Stimulated activated CD8-positive, alpha-beta memory T cell treated with anti-CD3 and anti-CD28 coated beads, Interleukin-12 subunit alpha, Interleukin-12 subunit beta, amount 100 ng/mL, for 4 hours (primary cell): ENCODE measurements at places on chromosomes 6 and 20.

GRCh38 chr20:62601714-62602113 lies 40.6 kb upstream of the SLCO4A1 start:
- DNase-seq, result no peak

DNA sequence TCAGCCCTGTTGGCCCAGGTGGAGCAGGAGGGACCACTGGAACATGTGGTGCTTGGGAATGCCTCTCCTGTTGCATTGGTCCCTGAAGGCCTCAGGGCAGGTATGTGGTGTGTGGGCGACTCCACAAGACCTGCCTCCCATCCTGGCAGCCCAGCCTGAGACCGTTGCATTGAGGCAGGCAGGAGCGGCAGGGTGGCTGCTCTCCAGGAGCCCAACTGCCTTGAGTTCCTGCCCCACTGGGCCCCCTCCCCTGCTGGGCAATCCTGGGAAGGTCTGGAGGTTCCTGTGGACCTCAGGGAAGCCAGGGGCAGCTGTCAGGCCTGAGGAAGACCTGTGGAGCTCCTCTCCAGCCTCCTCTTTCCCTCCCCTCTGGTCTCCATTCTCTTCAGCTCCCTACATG lies 19.8 kb downstream of the MAVS start:
- no peak for DNase-seq

DNA sequence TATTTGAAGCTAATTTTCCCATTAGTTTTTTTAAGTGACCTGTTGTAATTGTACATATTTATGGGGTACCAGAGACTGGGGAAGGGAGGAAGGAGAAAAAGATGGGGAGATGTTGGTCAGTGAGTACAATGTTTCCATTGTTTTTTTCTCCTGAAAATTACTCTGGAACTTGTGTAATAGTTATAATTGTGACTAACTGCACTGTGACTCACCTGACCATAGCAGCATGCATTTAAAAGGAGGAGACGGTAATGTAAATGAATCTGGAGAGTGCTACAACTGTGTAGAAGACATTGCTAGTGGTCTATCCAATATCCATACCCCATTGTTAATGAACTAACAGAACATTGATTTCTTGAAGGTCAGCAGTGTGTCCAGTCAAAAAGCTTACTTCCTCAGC lies 133.4 kb downstream of the RFPL4B start:
- no peak for DNase-seq

GRCh38 chr20:34896086-34896621 lies 19.7 kb downstream of the ACSS2 start:
- DNase-seq, result no peak

DNA sequence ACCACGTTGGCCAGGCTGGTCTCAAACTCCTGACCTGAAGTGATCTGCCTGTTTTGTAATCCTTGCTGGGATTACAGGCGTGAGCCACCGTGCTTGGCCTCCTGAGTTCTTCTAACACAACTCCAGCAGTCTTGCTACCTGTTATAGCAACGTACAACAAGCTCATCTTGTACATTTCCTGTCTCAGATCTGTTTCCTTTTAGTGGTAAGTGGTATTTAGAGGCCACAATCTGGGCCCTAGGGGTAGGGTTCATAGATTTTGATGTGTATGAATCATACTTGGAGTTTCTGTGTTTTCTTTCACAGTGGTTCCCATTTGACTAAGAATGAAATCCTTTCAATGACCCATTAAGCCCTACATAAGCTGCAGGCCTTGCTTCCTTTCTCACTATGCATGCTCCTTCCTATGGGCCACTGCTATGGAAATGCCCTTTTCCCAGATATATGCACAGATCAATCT lies 27.1 kb upstream of the SYNCRIP start:
- DNase-seq, result no peak

GRCh38 chr6:13074415-13075140 lies 253.8 kb downstream of the TBC1D7 start:
- no peak for DNase-seq

DNA sequence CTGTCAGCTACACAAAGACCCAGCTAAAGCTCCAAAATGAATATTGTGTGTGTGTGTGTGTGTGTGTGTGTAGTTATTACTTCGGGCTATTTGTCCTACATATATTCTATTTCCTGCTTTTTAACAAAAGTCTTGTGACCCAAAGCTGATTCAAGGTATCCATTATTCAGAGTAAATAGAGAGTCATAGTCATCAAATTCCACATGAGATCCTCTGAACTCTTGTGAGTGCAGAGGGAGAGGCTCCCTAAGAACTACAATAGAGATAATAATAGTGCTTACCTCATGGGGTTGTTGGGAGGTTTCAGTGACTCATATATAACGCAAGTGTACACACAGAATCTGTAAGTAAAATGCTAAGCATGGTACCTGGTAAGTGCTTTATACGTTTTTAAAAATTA lies 95.6 kb upstream of the SHLD1 start:
- no peak for DNase-seq

DNA sequence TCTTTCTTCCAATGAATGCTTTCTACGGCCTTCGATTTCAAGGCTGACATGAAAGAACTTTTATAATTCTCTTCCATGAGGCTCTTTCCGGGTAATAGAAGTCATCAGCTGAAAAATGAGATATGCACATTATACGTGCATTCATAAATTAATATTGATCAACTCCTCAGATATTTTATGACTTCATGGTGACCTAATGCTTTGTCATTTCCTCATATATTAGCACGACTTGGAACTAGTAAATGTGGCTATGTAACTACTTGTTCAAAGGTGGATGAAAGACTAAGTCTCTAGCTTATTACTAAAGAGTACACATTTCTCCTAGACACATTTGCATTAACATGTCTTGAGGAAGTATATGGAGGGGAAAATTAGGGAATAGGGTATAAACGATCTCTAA lies 168.8 kb downstream of the HDGFL1 start:
- no peak for DNase-seq
